SJCRH30 (cell line): ENCODE measurements at places on chromosomes 7 and 10. TPM values are rescaled to one million over a fixed set of nuclear protein-coding genes. Genes with fewer than 3 reads are reported as not detected.

GRCh38 chr10:32035038-32035437 lies 21.2 kb downstream of the KIF5B start:
- H3K4me3 ChIP-seq, result no peak overlapping the region
- no peak overlapping the region for H3K27ac ChIP-seq
- H3K4me1 ChIP-seq, result 0 out of 2 replicates have a peak, but pooled peaks cover 2% of the 10 kb centered on the region
- no peak for DNase-seq
- peaks cover 96% of the 10 kb centered on the region for H3K36me3 ChIP-seq

DNA sequence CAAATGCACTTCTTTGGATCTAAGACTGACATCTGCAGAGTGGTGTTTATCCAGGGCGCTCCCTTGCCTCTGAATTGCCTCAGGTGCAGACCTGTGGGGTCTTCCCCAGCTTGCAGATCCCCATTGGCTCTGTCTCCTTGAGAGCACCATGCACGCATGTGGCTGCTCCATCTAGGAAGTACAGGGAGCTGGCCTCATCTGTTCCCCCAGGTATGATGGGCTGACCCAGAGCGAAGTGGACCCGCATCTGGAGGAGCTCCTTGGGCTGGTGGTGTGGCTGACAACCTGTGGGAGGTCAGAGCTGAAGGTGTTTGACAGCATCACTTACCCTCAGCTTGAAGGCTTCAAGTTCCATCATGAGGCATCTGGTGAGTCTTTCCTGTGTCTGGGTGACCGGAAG lies 44.5 kb downstream of the WDFY4 start:
- no peak overlapping the region for H3K27ac ChIP-seq
- no peak for DNase-seq
- H3K36me3 ChIP-seq, result no peaks in the 10 kb centered on the region
- no peaks in the 10 kb centered on the region for H3K27me3 ChIP-seq
- no peaks in the 10 kb centered on the region for H3K4me1 ChIP-seq

Gene GIGYF1
- 17.8 and 22.6 TPM in 2 replicates for total RNA-seq

Gene SLC39A12
- total RNA-seq, result not detected in 2 replicates

DNA sequence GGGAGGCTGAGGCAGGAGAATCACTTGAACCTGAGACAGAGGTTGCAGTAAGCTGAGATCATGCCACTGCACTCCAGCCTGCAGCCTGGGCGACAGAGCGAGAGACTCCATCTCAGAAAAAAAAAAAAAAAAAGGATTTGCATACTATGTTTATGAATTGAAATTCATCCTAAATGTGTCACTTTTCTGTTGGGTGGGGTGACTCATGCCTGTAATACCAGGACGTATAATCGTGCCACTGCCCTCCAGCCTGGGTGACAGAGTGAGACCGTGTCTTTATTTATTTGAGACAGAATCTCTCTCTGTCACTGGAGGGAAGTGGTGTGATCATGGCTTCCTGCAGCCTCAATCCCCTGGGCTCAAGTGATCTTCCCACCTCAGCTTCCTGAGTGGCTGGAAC lies 5.8 kb downstream of the ZNF212 start:
- no peaks in the 10 kb centered on the region for H3K27me3 ChIP-seq
- DNase-seq, result no peak
- H3K27ac ChIP-seq, result no peak overlapping the region
- H3K36me3 ChIP-seq, result peaks cover 6% of the 10 kb centered on the region; the same call in 1 of the 2 replicates

GRCh38 chr10:49184642-49185111 lies 3.5 kb downstream of the TMEM273 start:
- no peak overlapping the region for H3K4me3 ChIP-seq
- peak; percentile 41 for DNase-seq
- no peaks in the 10 kb centered on the region for H3K4me1 ChIP-seq
- no peaks in the 10 kb centered on the region for H3K27me3 ChIP-seq
